Activated T-cell treated with anti-CD3 and anti-CD28 coated beads, Interleukin-2, amount 50 U/mL, for 1 hour (primary cell): ENCODE measurements at places on chromosomes 1 and 21.
A peak's percentile ranks its signal among the peaks of the same experiment; 100 is the strongest.

- no peak for DNase-seq
These were observed 736.6 kb downstream of the MRPL39 start for GRCh38 chr21:24870633-24871032.

GRCh38 chr1:159408862-159409400 is 23.1 kb upstream of the OR10J4 start:
- no peak for DNase-seq

GRCh38 chr1:24077278-24077978 is 34.5 kb downstream of the MYOM3 start:
- DNase-seq: no peak

DNA sequence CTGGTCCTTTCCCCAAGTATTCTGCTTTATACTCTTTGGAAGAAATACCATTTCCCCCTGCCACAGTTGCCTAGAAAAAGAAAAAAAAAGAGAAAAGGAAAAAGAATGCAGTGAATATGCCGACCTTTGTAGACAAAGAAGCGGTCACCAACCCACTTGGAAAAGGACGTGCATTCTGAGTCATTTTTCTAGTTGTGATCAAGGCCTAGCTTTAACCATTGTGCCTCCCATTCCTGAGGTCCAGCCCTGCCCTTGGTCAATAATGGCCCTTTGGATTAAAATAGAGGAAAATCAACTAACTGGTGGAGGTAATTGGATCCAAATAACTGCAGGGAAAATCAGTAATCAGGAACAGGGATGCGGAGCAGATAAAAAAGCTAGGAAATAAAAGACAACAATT is 24.8 kb downstream of the S1PR1 start:
- DNase-seq: no peak

GRCh38 chr1:172638885-172639831 is 19.7 kb upstream of the FASLG start:
- peak; percentile 73 for DNase-seq

GRCh38 chr1:174724219-174724618 is 275.5 kb upstream of the CACYBP start:
- DNase-seq: no peak

DNA sequence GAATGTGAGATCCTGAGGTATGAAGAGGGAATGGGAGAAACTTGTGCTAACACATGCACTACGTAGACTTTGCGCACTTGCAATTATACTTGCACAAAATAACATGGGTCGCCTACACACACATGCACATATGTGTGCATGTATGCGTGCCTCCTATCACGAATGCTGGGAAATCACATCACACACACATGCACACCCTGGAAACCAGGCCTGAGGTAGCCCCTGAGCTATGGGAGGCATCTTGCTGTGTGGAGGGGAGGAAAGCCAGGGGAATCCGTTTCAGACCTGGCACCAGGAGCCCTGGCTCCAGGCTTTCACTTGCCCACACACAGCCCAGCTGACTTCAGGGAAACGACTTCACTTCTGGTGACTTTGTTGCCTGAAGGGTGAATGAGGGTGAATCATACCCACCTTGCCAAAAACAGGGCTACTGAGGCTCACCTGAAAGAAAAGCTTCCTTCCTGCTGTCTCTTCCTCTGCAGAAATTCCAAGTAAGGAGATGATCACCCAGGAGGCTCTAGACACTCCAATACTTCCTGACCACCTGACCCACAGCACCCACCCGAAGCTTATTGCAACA is 136.0 kb upstream of the NGF start:
- no peak for DNase-seq

DNA sequence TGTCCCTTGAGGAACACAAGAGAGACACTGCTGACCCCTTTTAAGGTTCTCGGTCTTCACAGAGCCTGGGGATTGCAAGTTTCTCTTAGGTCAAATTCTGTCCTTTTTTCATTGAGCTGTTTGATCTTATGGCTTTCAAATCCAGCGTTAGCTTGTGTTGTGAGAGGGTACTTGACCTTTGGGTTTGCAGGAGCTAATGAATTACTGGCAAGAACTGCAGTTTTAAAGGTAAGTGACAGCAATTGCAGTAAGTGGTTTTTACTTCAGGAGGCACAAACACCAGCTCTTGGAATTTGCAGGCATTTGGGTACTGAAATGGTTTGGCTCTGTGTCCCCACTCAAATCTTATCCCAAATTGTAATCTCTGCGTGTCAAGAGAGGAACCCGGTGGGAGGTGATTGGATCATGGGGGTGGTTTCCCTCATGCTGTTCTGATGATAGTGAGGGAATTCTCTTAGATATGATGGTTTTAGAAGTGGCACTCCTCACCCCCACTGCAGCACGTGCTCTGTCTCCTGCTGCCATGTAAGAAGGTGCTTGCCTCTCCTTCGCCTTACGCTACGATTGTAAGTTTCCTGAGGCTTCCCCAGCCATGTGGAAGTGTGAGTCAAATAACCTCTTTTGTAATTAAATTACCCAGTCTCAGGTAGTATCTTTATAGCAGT is 134.5 kb upstream of the LYPLAL1 start:
- no peak for DNase-seq

GRCh38 chr1:29396438-29397255 is 160.3 kb downstream of the PTPRU start:
- DNase-seq: no peak

GRCh38 chr1:15867288-15867687 is 19.8 kb downstream of the SPEN start:
- DNase-seq: no peak

GRCh38 chr1:214566158-214567104 is 15.0 kb upstream of the PTPN14 start:
- no peak for DNase-seq

GRCh38 chr1:11617314-11617713 is 36.9 kb downstream of the FBXO2 start:
- no peak for DNase-seq

DNA sequence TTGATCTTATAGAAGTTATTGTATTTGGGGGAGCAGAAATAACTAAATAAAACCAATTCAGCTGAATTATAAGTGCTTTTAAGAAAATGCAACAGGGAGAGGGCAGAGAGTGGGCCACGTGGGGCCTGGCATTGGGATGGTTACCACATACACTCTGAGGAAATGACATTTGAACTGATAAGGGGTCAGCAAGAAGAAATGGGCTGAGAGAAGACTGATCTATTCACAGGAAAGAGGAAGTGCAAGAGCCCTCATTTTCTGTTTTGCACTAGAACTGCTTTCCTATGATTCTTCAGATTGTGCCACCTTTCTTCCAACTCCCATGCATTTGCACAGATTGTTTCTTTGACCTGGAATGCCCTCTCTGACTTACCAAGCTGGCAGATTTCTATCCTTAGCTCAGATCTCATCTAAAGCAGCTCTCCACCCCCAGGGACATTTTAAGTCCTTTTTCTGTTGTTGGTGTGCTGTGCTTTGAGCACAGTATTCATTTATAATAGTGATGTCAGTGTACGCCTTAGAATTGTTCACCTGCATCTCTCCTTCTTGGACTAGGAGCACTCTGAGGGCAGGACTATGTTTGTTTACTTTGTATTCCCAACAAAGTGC is 115.9 kb downstream of the FGGY start:
- DNase-seq: no peak

GRCh38 chr1:21818656-21819055 is 6.6 kb downstream of the LDLRAD2 start:
- peak; percentile 33 for DNase-seq

GRCh38 chr1:236122176-236122575 is 20.2 kb upstream of the GPR137B start:
- no peak for DNase-seq

GRCh38 chr1:162458236-162458635 is 39.4 kb upstream of the UHMK1 start:
- DNase-seq: no peak

- no peak for DNase-seq
These were observed 45.5 kb downstream of the TOR3A start for GRCh38 chr1:179127163-179127895.

DNA sequence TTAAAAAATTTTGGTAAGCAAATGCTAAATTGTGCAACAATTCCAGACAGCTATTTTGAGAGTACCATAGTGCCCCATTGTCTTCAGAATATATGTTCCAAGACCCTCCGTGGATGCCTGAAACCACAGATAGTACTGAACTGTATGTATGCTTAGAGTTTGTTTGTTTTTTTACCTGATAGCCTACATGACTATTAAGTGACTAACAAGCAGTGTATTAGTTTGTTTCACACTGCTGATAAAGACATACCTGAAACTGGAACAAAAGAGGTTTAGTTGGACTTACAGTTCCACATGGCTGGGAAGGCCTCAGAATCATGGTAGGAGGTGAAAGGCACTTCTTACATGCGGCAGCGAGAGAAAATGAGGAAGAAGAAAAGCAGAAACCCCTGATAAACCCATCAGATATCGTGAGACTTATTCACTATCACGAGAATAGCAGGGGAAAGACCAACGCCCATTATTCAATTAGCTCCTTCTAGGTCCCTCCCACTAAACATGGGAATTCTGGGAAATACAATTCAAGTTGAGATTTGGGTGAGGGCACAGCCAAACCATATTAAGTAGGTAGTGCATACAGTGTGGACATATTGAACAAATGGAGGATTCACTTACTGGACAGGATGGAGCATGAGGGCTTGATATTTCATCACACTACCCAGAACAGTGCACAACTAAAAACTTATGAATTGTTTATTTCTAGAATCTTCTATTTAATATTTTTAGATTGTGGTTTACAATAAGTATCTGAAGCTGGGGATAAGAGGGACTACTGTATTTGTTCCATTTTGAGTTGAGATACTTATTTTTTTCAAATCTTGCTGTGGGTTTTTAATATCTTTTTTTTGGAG is 78.5 kb downstream of the LHX9 start:
- no peak for DNase-seq

DNA sequence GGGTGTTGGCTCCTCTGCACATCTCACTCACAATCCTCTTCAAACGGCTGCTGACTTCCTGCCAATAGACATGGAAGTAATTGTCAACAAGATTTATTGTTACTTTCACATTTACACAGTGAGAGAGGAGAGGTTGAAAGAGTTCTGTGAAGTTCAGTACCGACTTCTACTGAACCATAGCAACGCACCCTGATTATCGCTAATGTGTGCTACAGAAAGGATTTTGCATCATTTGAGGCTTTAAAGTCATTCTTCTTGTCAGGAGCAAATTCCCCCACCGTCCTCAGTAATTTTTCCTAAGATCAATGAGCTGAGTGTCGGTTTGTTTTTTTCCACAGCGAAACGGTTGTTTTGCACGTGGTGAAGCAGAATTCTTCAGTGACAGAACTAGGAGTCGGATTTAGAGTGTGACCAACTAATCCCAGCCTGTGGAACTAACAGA is 361.0 kb downstream of the ADGRL2 start:
- no peak for DNase-seq

GRCh38 chr1:61420909-61421835 is 303.8 kb downstream of the TM2D1 start:
- no peak for DNase-seq

GRCh38 chr1:210726621-210727020 is 397.9 kb downstream of the HHAT start:
- DNase-seq: no peak

- no peak for DNase-seq
These were observed 49.9 kb downstream of the UMODL1 start for GRCh38 chr21:42120903-42121535.

DNA sequence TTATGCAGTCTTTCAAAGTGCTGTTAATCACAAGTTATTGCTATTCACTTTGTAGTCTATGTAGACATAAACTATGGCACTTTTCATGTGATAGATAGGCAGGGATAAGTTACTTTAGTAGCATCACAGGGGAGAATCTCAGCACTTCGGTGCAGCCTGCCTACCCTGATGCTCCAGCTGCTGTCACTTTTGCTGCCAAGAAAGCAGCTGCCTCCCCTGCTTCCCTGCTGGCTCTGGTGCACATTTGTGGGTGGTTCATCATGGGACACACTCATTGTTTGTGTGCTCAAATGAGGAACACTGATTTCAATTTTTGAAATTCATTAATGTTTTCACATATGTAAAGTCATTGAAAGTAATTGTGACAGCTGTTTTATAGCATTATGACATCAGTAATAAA is 272.6 kb downstream of the S1PR1 start:
- no peak for DNase-seq

- no peak for DNase-seq
These were observed 220.9 kb upstream of the JUN start for GRCh38 chr1:59004755-59005154.

DNA sequence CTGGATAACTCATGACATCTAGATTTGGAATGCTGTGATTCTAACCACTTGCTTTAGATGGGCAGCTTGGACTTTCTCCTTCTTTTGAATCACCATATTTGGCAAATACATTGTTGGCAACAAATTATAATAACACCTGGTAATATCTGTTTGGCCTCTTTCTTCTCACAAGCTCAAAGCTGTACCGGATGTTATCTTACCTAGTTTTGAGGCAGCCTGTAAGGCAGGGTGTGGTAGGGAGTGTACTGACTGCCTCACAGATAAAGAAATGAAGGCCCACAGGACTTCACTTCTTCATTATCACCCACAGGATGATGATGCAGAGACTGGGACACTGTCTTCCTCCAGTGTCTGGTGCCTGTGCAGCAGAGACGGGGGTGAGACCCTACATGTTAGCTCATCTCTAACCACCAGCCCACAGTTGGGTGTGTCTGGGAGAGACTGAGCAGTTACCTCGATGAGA is 28.5 kb downstream of the TUFT1 start:
- DNase-seq: no peak

- no peak for DNase-seq
These were observed 281.6 kb upstream of the FMN2 start for GRCh38 chr1:239810061-239810481.

GRCh38 chr1:153685544-153686340 is 7.3 kb downstream of the NPR1 start:
- DNase-seq: no peak

- DNase-seq: no peak
These were observed 198.7 kb downstream of the NPHP4 start for GRCh38 chr1:5793516-5793915.

- DNase-seq: no peak
These were observed 136.1 kb upstream of the HOOK1 start for GRCh38 chr1:59678493-59679228.

DNA sequence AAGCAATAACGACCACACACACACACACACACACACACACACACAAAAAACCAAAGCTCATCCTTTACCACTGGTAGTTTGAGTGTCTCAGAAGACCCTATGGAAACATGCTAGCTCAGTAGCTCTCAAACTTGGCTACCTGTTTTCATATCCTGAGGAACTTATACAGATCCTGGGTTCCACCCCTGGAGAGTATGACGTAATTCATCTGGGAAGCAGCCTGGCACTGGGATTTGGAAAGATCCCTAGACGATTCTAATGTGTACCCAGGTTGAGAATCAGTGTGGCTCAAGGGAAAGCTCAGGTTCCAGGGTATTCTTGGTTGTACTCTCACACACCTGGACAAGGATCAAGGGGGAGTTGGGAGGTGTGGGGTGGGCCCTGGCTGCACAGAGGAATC is 85.9 kb downstream of the SELENOF start:
- no peak for DNase-seq
